ENCODE measurements at places on chromosomes 4 and X. TPM values are rescaled to one million over a fixed set of nuclear protein-coding genes. Genes with fewer than 3 reads are reported as not detected.

EVC2 gene
- 12.1 TPM for total RNA-seq

GRCh38 chr4:87260477-87260876 is 40.1 kb upstream of the KLHL8 start:
- no peak for DNase-seq

GRCh38 chr4:60500810-60501209 is 699.3 kb upstream of the ADGRL3 start:
- DNase-seq = no peak

DNA sequence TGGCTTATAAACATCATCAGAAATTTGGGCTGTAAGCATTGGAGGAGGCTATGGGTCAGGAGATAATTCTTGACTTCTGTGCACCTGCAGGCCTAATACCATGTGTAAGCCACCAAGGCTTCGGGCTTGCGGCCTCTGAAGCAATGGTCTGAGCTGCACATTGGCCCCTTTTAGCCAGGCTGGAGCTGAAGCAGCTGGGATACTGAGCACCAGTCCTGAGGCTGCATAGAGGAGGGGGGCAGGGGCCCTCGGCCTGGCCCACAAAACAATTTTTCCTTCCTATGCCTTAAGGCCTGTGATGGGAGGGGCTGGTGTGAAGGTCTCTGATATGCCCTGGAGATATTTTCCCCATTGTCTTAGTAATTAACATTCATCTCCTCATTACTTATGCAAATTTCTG is 373.0 kb upstream of the HTR2C start:
- DNase-seq = no peak

DNA sequence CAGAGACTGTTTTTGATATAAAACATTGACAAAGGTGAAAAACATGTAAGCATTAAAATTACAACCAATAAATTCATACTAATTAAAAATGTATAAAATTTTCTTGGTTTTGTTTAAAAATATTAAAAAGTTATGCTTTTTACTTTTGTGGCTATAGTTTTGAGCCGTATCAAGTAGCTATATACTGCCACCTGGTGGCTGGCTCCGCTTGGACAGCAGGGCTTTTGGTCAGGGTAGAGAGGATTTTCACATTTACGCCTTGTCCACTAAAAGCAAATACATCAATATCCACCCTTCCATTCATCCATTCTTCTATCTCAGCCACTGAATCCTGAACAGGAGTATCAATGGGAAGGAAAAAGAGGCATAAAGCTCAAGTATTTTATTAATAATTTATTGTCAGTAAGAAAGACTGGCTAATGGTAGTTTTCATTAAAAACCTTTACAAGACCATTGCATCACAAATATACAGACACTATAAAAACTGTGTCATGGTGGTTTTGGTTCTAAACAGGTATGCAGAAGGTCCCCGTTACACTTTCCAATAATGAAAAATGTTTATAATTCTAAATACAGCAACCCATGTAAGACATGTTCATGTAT is 32.1 kb upstream of the MTNR1A start:
- no peak for DNase-seq
